ENCODE measurements at places on chromosomes 3 and 15. TPM values are rescaled to one million over a fixed set of nuclear protein-coding genes. Genes with fewer than 3 reads are reported as not detected.

Gene SAMMSON
- total RNA-seq = 0.25 TPM

Gene YEATS2
- 27.7 TPM for total RNA-seq

Gene MYL3
- not detected for total RNA-seq

Gene PLSCR5
- total RNA-seq = not detected

Gene PLOD2
- 317 TPM for total RNA-seq

Gene BDH1
- 3.9 TPM for total RNA-seq

Gene ARHGAP31
- total RNA-seq = 5.8 TPM

Gene SMCO1
- total RNA-seq = not detected

Gene SLC28A2
- not detected for total RNA-seq

Gene SLC28A1
- 0.12 TPM for total RNA-seq

Gene RAB8B
- total RNA-seq = 101 TPM

Gene CD96
- total RNA-seq = not detected

Gene HYKK
- total RNA-seq = 4.9 TPM

Gene CHRM5
- 0.75 TPM for total RNA-seq

Gene UCN2
- total RNA-seq = 1.2 TPM

Measured in uterine smooth muscle cell (primary cell).